Activated CD4-positive, CD25-positive, alpha-beta regulatory T cell (primary cell): ENCODE measurements at places on chromosomes 7 and 10.

GRCh38 chr7:91789086-91789485, 91.4 kb downstream of the MTERF1 start:
- no peak for DNase-seq

DNA sequence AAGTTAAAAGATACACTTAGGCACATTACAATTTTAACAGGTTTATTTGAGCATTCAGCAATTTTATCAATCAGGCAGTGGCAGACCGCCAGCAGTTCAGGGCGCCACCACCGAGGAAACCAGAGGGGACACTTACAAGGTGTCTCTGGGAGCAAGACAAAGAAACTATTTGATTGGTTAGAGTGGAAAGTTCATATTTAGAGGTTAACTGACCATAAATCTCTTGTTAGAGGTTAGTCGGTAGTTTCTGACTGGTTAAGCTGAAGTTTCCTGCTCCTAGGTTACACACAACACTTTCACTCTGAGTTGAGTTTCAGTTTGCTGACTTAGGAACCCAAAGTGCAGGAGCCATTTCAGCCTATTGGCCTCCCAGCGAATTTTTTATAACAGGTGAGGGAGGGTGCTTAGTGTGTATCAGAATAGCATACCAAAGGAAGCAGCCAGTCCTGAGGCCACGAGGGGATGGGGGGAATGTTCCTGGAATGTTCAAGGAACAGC, 10.8 kb upstream of the PVRIG start:
- no peak for DNase-seq

DNA sequence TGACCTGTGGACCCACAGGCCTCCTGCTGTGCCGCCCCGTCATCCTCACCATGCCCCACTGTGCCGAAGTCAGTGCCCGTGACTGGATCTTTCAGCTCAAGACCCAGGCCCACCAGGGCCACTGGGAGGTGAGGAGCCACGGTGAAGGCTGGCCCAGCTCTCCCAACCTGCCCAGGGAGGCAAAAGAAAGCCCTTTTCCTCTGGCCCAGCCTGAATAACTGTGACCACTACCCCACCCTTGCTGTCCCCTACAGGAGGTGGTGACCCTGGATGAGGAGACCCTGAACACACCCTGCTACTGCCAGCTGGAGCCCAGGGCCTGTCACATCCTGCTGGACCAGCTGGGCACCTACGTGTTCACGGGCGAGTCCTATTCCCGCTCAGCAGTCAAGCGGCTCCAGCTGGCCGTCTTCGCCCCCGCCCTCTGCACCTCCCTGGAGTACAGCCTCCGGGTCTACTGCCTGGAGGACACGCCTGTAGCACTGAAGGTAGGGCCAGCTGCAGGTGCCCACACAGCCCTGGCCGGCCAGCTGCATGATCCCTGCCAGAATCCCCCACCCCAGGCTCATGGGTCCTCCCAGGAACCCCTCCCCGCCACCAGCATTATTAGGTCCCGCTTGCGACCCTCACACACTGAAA, 25.5 kb upstream of the SLC29A3 start:
- DNase-seq = no peak

GRCh38 chr10:44991571-44991970, 9.2 kb upstream of the ZNF22 start:
- no peak for DNase-seq

DNA sequence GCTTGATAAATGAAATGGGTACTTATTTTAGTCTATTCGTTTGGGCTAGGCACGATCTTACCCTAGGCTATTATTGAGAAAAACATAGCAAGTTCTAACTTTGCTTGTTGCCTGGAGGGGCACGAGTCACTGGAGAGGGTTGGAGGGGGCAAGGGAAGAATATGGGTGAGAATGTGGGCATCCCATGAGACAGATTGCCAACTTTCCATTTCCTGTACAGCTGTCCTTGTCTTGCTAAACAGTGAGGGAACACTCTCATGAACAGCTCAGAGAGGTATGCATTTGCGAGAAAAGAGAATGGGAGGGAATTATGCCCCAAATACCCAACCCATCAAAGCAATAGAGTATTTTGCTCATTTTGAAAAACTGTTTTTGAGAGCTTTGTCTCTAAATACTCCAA, 9.2 kb downstream of the CDHR3 start:
- no peak for DNase-seq

GRCh38 chr10:18229826-18230225, 89.6 kb downstream of the CACNB2 start:
- no peak for DNase-seq
